ENCODE measurements at places on chromosomes 4 and X.

DNA sequence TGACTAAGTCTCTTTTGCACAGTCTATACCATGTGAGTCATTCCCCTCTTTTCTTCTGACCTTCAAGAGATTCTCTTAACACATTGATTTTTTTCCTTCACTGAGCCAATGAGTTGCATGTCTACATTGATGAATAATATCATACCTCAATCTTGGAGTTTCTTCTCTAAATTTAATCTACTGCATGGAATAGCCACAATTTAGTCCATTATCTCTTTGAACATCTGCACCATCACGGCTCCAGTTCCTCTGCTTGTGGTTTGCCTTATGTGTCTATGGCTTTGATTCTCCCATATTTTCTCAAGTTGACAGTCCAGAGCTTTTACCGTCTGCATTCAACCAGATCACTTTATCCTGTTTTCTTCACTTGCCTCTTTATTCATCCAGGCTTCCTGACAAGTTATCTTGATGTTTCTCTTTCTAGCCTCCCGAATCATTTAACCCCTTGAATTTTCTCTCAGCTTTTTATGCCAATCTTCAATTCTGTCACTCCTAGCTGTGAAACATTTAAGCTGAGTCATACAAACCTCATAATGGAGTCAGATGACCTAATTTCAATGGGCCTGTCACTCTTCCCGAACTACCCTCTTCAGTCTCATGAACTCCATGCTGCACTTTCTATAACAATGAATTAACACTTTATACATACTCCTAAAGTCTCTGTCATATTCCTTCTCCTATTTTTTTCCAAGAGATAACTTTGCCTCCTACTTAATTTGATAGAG lies 222.3 kb downstream of the CPE start:
- DNase-seq = no peak

GRCh38 chr4:94726524-94727123 lies 31.1 kb upstream of the BMPR1B start:
- no peak for DNase-seq

GRCh38 chr4:185566972-185567371 lies 31.7 kb upstream of the PDLIM3 start:
- DNase-seq = no peak

DNA sequence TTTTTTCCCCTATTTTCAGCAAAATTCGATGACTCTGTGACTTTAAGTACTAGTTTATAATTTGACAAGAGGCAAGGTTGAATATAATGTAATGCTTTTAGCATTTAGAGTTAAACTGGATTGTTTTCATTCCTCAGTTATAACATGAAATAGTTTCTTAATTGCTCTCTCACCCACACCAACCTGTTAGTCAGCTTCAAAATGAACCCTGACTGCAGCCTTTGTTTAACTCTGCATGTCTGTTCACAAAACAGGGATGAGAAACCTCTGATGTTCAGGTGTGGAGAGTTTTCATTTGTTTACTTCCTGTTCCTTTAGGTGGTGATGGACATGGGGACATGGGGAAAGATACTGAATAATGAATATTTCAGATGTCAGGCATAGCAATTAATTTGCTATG lies 49.9 kb upstream of the MND1 start:
- DNase-seq = no peak

GRCh38 chr4:1471443-1472147 lies 65.4 kb upstream of the NKX1-1 start:
- DNase-seq = no peak

DNA sequence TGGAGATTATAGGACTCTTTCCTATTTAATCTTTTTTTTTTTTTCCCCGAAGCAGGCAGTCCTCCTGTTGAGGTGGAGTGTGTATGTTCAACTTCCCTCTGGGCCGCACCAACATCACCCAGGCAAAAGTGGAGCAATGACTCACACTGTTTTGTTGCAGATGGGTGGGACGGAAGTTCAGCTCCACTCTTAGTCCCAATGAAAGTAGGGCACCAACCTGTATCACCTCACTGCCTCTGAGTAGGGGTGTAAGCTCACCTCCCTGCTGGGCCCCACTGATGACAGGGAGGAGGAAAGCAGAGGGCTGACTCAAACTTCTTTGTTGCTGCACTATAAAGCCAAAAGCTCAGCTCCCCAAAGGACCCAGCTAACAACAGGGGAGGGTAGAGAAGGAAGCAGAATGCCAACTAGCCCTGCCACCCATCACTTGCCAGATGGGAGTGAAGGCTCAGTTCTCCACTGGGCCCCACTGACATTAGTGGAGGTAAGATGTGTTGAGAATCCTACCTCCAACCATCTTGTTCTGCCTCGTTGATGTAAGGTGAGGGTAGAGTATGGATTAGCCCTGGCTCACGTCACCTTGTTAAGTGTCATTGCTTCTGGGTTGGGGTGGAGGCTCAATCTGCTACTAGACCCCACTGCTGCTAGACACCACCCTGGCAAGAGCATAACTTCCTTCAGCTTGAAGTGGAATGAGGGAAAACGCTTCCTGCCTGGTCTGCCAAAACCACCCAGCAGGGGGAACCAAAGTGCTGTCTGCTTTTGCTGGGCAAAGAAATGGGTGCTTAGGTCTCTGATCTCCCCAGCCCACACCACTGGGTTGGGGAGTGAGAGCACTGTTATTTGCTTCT lies 14.1 kb downstream of the RPS6KA3 start:
- DNase-seq = peak; percentile 49

DNA sequence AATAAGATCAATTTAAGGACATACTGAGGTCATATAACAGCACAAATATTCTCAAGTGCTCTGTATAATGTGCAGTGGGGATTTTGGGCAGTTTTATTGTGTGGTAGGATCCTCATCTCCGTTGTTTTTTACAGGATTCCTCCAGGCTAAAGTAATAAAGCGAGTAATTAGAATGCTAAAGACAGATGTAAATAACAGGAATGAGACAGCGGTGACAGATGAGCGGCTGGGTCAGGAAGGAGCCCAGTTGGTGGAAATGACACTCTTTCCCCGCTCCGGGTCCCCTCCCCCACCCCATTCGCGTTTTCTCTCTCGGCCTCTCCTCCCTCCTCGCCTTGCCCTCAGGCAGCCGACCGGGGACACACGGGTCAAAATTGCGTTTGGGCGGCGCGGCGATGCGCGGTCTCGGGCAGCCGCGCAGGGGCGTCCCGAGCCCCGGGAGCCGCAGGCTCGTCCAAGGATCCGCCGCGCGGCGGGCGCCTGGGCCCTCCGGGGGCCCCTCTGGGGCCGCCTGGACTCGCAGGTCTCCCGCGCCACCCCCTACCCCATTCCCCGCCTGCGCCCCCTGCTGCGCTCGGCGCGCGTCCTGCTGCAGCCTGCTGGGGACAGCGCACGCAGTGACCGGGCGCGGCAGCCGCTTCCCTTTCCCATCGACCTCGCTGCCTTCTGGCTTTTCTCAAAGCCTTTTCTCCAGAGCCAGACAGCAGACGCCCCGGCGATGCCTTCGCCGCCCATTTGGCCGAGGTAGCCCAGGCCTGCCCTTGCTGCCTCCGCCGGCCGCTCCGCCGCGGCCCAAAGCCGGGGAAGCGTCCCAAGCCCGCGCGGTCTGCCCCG lies 16.2 kb downstream of the POU4F2 start:
- no peak for DNase-seq

DNA sequence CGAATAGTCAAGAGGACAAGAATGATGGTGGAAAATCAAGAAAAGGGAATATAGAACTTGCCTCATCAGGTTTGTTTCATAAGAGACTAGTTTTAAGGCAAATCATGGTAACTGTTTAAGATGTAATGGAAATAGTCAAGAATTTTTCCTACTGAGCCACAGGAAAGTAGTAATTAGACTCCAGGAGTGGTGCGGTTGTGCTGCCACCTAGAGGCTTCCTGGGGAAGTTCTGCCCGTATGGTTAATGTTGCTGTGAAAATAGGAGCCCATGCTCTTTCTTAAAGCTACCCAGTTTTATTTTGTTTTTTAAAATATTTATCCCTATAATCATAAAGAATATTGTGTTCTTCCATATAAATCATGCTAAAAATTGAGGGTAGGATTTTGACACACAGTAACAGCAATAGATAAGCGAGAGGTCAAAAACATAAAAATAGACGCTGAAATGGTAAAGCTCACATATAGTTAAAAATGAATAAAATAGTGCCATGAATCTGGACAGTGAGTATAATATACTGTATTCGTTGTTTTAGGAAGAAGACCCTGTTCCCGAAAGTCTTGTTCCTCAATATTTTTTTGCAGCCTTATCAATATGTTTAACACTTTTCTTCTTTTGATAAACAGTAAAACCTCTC lies 87.0 kb downstream of the PHOX2B start:
- no peak for DNase-seq

- DNase-seq = no peak
These were observed 30.8 kb downstream of the DAPP1 start for GRCh38 chr4:99847362-99847976.

- no peak for DNase-seq
These were observed 164.4 kb upstream of the POF1B start for GRCh38 chrX:85543866-85544265.

DNA sequence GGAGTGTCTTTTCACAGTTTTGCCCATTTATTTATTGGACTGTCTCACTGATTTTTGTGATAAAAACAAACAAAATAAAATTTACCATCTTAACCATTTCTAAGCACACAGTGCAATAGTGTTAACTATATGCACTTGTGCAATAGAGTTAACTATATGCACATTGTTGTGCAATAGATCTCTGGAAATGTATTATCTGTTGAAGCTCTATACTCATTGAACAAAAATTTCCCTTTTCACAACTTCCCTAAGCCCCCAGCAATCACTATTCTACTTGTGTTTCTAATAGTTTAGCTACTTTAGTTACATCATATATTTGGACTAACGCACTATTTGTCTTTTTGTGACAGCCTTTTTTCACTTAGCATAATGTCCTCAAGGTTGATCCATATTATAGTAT lies 59.7 kb upstream of the BEX4 start:
- DNase-seq = no peak
